ENCODE measurements at places on chromosomes 6 and 20.

DNA sequence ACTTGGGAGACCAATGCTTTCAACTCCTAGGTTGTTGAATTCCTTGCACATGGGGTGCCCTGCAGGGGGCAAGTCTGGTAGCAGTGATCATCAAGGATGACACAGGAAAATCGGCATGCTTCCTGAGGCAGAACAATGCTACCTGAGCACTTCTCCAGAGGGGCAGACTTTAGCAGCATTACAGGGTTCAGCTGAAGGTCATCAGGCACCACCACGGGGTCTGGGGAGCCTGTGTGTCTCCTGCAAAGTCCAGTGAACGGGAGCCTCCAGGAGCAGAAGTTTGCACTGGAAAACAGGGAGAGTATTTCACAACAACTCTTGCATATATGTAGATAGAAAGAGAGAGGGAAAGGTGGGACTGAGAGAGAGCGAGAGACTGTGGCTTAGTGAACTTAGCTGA is 10.2 kb downstream of the VSX1 start:
- DNase-seq, result no peak

DNA sequence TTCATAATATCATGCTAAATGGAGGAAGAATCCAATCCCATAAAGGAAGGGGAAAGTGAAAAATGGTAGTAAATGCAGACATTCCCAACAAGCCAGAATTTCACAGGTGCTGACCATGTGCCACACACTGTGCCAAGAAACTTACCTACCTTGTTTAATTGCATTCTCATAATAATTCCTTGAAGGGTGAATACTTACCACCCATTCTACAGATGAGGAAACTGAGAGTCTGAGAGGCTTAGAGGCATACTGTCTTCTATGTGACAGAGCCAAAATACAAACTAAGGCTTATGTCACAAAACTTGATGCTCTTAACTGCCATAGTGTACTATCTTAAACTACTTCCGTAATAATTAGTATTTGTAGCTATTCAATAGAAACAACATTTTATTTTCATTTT is 454.7 kb downstream of the UTRN start:
- DNase-seq, result no peak

DNA sequence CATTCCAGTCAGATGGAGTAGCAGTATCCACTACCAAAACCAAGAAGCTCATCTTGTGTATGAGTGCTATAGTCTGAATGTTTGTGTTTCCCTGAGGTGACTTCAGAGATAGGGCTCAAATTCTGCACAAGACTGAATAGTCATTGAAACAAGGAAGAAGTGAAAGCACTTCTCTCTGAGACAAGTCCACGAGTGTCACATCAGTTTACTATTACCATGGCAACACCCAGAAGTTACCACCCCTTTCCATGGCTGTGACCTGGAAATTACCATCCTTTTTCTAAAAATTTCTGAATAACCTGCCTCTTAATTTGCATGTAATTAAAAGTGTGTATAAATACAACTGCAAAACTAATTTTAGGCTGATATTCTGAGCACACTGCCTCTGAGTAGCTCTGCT is 682.1 kb upstream of the ADGRB3 start:
- no peak for DNase-seq

GRCh38 chr20:2244993-2245392 is 50.8 kb upstream of the TGM3 start:
- no peak for DNase-seq

- DNase-seq, result no peak
These were observed 11.6 kb downstream of the NCOA7 start for GRCh38 chr6:125802383-125802782.

DNA sequence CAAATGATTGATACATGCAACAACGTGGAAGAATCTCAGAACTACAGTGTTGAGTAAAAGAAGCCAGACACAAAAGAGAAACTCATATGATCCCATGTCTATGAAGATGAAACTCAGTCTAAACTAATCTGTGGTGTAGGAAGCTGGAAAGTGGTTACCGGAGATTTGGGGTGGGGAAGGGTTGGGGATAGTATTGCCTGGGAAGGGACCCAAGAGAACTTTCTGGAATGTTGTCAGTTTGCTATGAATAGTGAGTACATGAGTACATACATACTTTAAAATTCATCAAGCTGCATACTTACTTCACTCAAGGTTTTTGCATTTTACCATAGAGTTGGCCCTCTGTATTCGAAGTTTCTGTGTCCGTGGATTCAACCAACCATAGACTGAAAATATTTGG is 106.0 kb downstream of the SAMD5 start:
- no peak for DNase-seq
